Esophagus mucosa (tissue), 1 donor: ENCODE measurements at places on chromosomes 2 and 18. TPM values are rescaled to one million over a fixed set of nuclear protein-coding genes. Genes with fewer than 3 reads are reported as not detected.
A peak's percentile ranks its signal among the peaks of the same experiment; 100 is the strongest.

GREB1L gene
- not detected for total RNA-seq

- no peak for ATAC-seq
Observed at GRCh38 chr18:51686590-51686989, 489.1 kb upstream of the MEX3C start.

DNA sequence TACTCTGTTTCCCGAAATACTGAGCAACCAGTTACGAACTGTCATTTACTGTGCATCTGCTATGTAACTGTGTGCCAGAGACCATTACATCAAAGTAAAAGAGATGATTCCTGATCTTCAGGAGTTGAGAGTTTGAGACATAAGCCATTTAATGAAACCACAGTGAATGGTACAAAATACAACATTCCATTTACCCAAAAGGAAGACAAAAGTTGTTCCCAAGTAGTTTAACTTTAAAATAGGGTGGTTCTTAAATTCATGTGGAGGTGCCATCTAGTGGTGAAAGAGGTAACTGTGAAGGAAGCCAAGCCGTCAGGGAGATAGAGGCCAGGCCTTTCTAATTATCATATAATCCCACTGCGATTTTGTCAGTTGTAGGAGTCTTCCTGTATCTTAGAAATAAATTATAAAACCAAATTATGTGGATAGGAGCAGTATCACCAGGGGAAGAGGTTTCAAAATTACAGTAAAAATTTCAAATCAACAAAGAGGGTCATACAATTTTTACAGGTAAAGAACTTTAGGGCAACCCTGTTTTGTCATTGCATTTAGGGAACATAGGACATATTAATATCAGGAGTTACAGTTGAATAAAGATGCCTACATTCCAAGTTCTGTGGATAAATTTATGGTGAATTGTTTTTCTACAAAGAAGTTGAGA, 67.7 kb downstream of the EPAS1 start:
- peak; percentile 43 for ATAC-seq

GRCh38 chr18:55376387-55376786, 211.6 kb downstream of the TCF4 start:
- ATAC-seq, result no peak
